ENCODE measurements at places on chromosomes 1 and 21.

- DNase-seq = no peak
These were observed 44.9 kb downstream of the PAFAH2 start for GRCh38 chr1:25952841-25953401.

DNA sequence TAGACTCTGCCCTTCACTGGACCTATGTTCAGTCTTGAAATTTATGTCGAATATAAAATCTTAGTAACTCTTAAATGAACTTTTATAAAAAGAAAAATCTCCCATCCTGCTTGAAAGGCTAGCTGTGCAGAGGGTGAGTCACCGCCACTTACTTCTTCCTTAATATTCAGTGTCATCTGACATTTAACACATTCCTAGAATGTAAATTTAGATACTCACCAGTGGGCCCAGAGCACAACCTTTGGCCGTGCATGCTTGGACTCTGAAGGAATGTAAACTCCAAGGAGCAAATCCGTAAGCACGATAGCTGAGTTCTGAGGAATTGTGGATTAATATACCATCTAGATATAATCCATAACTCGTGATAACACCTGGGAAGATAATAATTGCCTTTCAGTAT lies 403.3 kb downstream of the KCTD3 start:
- no peak for DNase-seq

DNA sequence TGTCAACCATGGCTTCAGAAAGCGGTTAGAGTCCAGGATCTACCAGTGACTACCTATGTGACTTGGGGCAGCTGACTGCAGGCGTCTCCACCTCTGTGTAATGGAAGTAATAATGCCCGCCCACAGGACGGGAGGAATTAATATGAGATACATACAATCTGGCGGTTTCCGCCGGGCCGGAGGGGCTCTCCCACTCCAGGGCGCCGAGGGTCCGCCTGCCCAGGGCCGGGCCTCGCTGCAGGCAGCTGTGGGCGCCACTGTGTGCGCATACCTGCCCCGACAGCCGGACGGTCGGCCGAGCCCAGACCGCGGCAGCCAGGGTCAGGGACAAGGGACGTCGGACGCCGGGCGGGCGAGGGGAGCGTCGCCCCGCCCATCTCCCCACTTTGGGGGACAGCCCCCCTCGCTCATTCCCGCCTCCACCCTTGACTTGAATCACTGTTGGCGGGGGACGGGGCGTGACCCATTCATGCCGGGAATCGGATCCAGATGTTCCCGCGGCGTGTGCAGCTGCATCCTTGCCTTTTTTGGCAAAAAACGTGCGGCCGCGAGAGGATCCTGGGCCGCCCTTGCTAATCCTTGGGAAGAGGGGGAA lies 6.0 kb upstream of the SF3A3 start:
- no peak for DNase-seq

- DNase-seq = no peak
These were observed 22.7 kb downstream of the SPOCD1 start for GRCh38 chr1:31793086-31793485.

DNA sequence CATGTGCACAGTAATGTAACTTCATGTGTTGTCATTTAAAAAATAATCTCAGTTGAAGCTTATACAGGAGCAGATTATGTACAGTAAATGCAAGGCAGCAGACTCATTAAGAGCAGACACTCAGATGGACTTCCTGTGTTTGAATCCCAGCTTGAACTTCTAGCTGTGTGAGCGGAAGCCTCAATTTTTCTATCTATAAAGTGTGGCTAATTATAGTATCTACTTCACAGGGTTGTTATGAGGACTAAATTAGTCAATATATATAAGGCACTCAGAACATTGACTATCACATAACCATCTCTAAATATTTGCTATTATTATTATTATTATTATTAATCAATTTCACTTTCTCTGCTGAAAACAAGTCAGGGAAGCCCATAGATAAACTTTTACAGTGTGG lies 141.6 kb downstream of the ZP4 start:
- DNase-seq = no peak

GRCh38 chr1:234675572-234675971 lies 65.6 kb upstream of the IRF2BP2 start:
- DNase-seq = no peak

DNA sequence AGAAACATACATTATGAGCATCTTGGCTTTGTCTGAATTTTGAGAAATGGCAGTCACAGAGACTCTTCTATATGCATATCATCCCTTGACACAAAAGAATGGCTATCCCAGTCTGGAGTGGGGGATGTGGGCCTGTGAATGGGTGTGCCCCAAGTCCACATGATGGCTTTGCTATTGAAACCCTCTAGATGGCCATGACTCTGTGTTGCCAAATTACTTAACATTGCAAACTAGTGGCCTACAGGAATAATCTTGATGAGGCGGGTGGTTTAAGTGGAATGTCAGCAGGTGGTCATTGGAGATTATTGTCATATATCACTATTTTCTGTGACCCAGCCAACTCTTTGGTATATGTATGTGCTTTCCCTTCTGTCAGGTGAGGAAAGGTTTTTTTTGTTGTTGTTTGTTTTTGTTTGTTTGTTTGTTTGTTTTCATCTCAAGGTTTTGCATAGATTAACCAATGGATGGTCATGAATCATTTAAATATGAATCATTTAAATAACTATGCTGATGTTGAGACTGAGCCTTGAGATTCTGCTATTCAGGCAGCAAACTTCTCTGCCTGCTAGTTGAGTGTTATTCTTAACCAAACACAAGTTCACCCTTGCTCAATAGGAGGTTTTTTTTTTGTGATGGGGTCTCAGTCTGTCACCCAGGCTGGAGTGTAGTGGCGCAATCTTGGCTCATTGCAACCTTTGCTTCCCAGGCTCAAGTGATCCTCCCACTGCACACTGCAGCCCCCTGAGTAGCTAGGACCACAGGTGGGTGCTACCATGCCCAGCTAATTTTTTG lies 103.0 kb downstream of the NOS1AP start:
- no peak for DNase-seq

- no peak for DNase-seq
These were observed 4.7 kb downstream of the ELOA start for GRCh38 chr1:23748016-23748415.

GRCh38 chr1:33683913-33684312 lies 180.0 kb upstream of the HMGB4 start:
- DNase-seq = no peak

DNA sequence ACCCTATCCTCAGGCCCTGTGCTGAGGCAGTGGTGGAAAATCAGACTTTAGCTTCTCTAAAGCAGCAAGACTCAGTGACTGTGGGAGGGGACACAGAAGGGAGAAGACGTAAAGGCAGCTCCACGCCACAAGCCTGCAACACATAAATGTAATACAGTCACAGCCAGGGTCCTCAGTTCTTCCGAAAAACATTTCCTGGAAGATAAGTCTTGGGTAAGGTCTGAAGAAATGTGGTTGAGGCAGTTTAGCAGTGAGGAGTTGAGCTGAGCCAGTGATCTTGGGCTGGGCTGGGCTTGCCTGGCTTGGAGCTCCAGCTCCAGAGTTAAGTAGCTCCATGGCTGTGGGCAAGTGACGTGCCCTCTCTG lies 127.8 kb upstream of the ADAR start:
- no peak for DNase-seq

DNA sequence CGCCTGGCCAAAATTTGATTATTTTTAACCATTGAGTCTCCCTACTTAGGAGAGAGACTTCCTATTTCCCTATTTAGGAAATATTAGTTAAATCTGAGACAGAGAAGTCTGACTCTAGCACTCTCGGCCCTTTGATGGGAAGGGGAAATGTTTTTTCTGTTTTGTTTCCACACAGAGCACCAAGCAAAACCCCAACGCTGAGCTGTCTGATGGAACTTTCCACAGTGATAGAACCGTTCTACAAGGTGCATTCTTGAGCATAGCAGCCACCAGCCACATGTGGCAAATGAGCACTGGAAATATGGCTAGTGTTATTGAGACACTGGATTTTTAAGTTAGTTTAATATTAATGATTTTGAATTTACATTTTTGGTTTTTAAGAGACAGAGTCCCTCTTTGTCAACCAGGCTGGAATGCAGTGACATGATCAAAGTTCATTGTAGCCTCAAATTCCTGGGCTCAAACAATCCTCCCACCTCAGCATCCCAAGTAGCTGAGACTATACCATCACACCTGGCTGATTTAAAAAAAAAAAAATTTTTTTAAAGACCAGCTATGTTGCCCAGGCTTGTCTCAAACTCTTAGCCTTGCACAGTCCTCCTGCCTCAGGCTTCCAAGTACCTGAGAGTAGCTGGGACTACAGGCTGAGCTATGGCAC lies 77.3 kb upstream of the GALNT2 start:
- DNase-seq = no peak

- DNase-seq = no peak
These were observed 432.0 kb downstream of the SETD4 start for GRCh38 chr21:35628316-35628715.

DNA sequence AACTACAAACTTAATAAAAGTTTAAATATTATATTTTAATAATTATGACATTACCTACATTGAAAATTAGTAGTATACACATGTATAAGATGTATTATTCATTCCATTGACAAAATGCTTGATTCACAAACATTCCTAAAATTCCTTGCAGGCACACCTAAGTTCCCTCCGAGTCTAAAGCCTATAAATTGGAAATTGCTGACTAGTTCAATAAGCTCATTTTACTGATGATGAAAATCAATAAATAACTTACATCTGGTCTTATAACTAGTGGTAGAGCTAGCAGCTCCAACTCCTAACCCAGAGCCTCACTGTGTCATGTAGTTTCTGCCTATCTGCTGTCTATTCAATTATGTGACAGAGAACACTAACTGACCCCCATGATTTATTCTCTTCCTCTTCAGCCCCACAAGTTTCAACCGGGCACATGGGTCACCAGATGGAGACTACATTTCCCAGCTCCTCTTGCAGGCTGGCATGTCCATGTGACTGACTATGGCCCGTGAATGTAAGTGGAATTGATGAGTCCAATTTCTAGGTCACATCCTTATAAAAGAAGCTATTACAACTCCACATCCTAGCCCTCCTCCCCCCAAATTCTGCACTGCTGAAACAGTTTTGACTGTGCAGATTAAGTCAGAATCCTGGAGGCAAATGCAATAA lies 29.6 kb upstream of the LRRC8D start:
- DNase-seq = no peak

GRCh38 chr1:91846007-91846638 lies 39.8 kb downstream of the TGFBR3 start:
- DNase-seq = no peak

GRCh38 chr1:204709960-204710912 lies 24.7 kb upstream of the LRRN2 start:
- no peak for DNase-seq

DNA sequence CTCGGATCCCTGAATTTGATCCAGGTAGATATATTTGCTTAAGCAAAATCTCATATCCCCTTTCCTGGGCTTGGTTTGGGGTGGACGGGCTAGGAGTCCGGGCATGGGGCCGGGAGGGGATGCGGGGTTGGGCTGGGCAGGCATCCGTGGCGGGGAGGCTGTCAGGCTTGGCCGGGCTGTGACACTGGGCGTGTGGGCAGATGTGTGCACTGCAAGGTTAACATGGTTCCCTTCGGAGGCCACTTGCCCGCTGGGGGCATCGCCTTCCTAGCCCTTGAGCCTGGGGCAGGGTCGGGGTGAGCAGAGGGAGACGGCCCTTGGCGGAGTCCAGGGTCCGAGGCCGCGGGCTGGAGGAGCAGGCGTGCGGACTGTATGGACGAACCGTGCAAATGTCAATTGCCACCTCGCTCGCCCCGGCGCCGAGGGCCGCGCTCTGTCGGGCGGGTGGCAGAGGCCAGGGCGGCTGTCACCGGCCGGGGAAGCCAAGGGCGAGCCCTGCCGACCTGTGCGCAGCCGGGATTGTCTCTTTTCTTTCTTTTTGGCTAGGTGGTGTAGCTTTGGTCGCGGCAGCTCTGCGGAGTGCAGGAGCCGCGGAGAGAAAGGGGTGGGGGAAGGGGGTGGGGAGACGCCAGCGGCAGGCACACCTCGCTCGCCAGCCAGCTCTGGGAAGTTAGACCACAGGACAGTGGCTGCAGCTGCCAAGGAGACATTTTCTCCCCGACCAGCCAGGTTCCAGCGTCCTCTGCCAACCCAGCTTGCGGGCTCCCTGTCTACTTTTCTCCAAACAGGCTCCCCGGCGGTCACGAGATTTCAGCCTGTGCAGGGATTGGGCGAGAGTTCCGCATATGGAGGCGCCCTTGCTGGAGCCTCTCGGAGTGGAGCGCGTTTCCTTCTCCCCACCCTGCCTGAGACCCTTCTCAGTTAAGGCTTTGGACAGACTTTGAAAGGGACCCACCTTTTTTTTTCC lies 1.3 kb downstream of the RCOR3 start:
- peak; percentile 56 for DNase-seq

DNA sequence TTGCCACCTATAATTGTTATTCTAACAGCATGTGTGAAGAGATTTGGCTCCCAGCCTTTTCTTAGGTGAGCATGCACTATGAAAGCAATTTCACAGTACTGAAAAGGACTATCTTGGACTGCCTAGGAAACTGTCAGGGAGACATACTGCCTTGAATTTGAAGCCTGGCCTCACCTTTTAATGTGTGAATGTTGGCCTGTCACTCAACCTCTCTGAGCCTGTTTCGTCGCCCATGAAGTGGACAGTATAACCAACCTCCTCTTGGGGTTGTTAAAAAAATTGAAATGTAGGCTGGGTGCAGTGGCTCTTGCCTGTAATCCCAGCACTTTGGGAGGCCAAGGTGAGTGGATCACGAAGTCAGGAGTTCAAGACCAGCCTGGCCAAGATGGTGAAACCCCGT lies 20.4 kb upstream of the POU2F1 start:
- no peak for DNase-seq

Measured in stimulated activated CD4-positive, alpha-beta T cell treated with anti-CD3 and anti-CD28 coated beads, Interleukin-2, amount 100 ng/mL, for 48 hours (primary cell).